Left lobe of liver (tissue), 2 donors: ENCODE measurements at places on chromosomes 2 and 18. TPM values are rescaled to one million over a fixed set of nuclear protein-coding genes. Genes with fewer than 3 reads are reported as not detected.

ATOH8 gene
- 28.0 TPM for total RNA-seq

LCT gene
- total RNA-seq = not detected

DNA sequence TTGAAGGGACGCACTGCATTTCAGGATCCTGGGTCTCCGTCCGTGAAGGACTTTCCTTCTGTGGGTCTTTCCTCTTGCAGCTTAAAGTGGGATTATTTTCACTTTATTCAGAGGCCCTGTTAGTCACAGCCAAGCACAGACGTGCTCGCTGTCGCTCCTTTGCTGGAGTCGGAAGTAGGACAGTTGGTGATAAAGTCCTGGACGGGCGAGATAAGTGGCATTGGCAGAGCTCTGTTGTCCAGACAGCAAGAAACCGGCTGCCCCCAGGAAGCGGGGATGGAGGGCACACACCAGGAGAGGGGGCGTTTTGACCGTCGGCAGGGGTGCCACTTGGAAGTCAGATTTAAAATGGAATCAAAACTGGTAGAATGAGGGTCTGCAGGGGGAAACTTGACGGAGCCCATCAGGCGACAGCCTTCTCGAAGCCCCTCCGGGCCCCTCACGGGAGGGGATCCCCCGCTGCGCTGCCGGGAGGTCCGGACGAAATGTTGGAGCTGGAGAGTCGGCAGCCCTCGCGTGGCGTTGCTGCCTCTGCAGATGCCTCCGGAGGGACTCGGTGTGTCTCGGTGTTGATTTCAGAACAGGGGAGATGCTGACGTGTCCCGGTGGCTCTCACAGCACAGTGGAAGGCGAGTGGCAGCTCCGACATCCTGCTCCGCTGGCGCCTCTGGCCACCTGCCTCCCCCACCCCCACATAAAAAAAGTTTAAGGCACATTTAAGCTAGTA lies 124.2 kb downstream of the NFATC1 start:
- peak; percentile 33 for DNase-seq

- no peak for DNase-seq
Observed at GRCh38 chr2:79612999-79613398, 100.1 kb downstream of the CTNNA2 start.

DNA sequence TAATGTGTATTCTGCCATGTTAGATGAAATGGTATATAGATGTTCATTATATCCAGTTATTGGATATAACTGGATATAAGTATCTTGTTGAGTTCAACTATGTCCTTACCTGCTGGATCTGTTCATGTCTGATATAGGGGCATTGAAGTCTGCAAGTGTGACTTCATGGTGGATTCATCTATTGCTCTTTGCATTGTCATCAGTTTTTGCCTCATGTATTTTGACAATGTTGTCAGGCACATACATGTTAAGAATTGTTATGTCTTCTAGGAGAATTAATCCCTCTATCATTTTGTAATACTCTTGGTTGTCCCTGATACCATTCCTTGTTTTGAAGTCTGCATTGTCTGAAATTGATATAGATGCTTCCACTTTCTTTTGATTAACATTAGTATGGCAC lies 15.4 kb downstream of the ZNF24 start:
- DNase-seq = no peak
